ENCODE measurements at places on chromosomes 2 and 18. TPM values are rescaled to one million over a fixed set of nuclear protein-coding genes. Genes with fewer than 3 reads are reported as not detected.

- H3K4me1 ChIP-seq: peaks cover 3% of the 10 kb centered on the region
- H3K36me3 ChIP-seq: no peaks in the 10 kb centered on the region
- H3K27me3 ChIP-seq: no peaks in the 10 kb centered on the region
- H3K4me3 ChIP-seq: no peak overlapping the region
- no peak overlapping the region for H3K27ac ChIP-seq
Observed at GRCh38 chr18:34911661-34912384, 129.4 kb upstream of the MAPRE2 start.

Gene LRATD1
- not detected for polyA plus RNA-seq

DNA sequence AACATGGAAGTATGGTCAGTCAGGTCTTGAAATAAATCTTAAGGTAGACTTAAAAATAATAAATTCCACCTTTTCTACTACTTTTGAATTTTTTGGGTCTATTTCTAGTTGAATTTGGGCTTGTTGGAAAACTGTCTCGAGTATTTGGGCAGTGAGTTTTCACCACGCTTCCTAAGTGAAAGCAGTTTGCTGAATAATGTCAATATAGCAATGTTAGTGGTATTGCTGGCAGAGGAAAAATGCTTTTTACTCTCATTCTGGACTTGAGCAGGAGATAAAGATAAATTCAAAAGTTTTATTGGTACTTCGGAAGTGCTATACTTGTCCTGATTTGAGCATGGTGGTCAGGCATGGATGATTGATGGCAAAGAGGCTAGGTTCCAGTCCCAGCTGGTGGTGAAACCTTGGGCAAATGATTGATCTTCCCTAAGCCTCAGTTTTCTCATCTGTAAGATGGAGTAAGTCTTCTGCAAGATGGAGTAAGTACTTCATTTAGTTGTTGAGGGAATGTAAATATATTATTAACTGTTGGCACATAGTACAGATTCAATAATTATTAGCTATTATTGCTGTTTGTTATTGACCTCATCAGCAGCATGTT, 503.5 kb upstream of the ZEB2 start:
- no peaks in the 10 kb centered on the region for H3K36me3 ChIP-seq
- H3K27me3 ChIP-seq: no peaks in the 10 kb centered on the region
- no peaks in the 10 kb centered on the region for H3K4me1 ChIP-seq
- no peak overlapping the region for H3K27ac ChIP-seq
- H3K4me3 ChIP-seq: no peak overlapping the region
- no peak for DNase-seq

- no peak for DNase-seq
- H3K4me1 ChIP-seq: peaks cover 27% of the 10 kb centered on the region
- no peaks in the 10 kb centered on the region for H3K27me3 ChIP-seq
- H3K27ac ChIP-seq: no peak overlapping the region
- no peaks in the 10 kb centered on the region for H3K36me3 ChIP-seq
Observed at GRCh38 chr2:12008425-12009061, 262.1 kb downstream of the LPIN1 start.

Gene C1QL2
- polyA plus RNA-seq: not detected

GRCh38 chr2:12457831-12458230, 258.9 kb upstream of the TRIB2 start:
- no peak overlapping the region for H3K4me3 ChIP-seq
- no peak overlapping the region for H3K27ac ChIP-seq
- H3K4me1 ChIP-seq: peaks cover 3% of the 10 kb centered on the region
- H3K36me3 ChIP-seq: no peaks in the 10 kb centered on the region
- no peak for DNase-seq

Gene ATF2
- polyA plus RNA-seq: 36.3 TPM

DNA sequence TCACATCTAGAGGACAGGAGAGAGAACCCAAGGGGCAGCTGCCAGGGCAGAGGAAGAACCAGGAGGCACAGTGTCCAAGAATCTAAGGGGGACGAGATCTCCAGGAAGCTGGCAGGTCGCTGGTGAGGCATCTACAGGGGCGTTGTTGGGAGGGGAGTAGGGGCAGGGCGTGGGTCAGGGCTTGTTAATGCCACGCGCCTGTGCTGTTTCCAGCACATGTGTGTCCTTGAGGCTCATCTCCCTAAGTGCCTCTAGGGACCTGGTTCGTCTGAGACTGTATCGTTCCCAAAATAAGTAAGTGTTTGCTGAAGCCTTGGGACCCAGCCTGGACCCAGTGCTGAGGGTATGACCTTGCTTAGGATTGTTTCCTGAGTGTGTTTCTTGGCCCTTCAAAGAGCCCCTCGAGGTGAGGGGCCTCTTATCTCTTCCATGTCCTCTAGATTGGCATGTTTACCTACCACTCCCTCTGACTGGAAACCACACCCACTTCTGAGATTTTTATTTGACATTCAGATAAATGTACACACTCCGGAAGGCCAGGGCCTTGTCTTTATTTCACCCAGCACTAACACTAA, 22.2 kb downstream of the HK2 start:
- no peaks in the 10 kb centered on the region for H3K27me3 ChIP-seq
- H3K36me3 ChIP-seq: peaks cover 3% of the 10 kb centered on the region
- no peak overlapping the region for H3K4me3 ChIP-seq
- DNase-seq: no peak
- no peak overlapping the region for H3K27ac ChIP-seq
- H3K4me1 ChIP-seq: no peaks in the 10 kb centered on the region

Gene ANKRD29
- 0.03 TPM for polyA plus RNA-seq

DNA sequence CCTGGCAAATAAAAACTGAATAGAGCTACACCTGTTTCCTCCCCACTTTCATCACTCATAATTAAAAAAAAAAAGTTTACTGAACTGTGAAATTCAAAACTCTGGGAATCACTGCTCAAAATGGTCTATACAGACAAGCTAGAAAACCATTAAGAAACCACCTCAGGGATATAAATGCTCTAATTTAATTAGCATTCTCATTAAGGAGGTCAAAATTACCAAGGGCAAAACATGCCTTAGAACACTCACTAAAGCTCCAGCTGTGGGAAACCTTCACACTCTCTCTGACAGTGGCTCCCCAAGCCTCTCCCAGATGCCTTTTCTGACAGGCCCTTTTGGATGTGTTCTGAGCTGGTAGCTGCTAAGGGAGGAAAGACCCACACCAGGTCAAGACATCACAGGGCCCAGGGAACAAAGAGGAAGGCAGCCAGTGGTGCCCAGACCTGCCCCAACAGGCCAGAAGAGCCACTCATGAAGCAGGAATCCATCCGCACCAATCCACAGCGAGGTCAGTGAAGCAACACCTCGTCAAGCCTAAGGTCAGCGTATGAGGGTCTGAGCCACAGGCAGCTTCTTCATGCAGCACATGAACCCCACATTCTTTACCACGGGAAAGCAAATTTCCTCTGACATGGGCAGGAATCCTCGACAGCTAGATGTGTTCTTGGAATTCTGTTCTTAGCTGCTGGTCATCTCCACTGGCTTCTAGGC, 35.6 kb downstream of the XDH start:
- no peak for DNase-seq
- H3K4me3 ChIP-seq: no peak overlapping the region
- H3K36me3 ChIP-seq: no peaks in the 10 kb centered on the region
- H3K4me1 ChIP-seq: no peaks in the 10 kb centered on the region

GRCh38 chr2:15115776-15116175, 445.4 kb downstream of the NBAS start:
- H3K27me3 ChIP-seq: no peaks in the 10 kb centered on the region
- no peaks in the 10 kb centered on the region for H3K36me3 ChIP-seq

Gene GREB1
- polyA plus RNA-seq: 0.19 TPM

DNA sequence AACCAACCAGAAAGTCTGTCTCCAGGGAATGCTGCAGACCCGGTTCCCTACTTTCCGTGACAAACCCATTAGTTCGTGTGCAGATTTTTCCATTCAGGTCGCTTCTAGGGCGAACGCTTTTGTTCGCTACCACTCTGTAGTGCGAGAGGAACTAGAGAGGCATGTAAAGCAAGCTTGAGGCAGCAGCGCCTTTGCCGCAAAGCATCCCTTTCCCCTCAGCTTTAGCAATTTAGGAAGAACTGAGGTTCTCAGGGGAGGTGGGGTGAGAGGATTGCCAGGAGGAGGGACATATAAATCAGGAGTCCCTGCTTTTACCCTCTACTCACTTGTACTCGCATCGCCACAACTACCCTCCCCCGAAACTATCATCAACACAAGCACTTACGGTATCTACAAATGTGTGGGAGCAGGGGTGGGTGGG, 748 bp upstream of the ZNF804A start:
- H3K36me3 ChIP-seq: no peaks in the 10 kb centered on the region
- H3K4me3 ChIP-seq: peak overlapping the region; percentile 75
- peaks cover 34% of the 10 kb centered on the region for H3K27me3 ChIP-seq
- DNase-seq: peak; percentile 65
- H3K4me1 ChIP-seq: peaks cover 12% of the 10 kb centered on the region

Gene ALPI
- not detected for polyA plus RNA-seq

Gene IL36G
- polyA plus RNA-seq: not detected

Gene MYOM1
- 0.08 TPM for polyA plus RNA-seq

DNA sequence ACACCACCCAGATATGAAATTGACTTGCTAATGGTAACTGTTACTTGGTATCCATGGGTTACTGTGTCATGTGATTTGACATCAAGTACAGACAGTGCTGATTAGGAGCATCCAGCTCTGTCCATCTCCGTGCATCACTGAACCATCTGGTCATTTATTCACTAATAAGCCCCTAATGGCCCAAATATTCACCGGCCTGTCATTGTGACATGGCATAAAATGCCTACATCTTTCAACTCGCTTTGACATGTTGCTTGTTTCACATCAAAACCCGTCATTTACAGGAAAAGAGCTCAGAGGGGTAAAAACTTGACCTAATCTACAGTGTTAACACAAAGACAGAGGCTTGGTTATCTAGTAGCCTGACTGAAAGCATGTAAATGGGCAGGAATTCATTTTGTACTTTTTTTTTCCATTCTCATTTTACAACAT, 308.9 kb upstream of the ATP5MC3 start:
- no peak for DNase-seq
- no peaks in the 10 kb centered on the region for H3K36me3 ChIP-seq
- no peaks in the 10 kb centered on the region for H3K4me1 ChIP-seq

DNA sequence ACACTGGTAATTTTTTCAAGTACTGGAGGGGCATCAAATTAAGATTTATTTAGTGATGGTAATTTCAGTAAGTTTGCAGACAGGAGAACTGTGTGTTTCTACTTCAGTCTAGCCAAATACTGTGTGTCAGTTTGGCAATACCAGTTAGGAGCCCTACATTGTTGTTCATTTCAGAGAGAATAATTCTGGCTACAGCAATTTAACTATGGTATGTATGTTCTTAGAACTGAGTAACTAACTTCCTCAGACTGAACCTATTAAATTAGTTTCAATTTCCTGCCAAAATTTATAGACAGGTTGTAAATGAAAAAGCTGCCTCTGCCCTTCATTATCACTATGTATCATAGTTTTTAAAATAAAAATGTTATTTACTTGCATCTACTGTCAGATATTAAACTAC, 332.4 kb downstream of the PARD3B start:
- H3K4me3 ChIP-seq: no peak overlapping the region
- H3K36me3 ChIP-seq: no peaks in the 10 kb centered on the region
- no peaks in the 10 kb centered on the region for H3K4me1 ChIP-seq
- H3K27ac ChIP-seq: no peak overlapping the region
- no peaks in the 10 kb centered on the region for H3K27me3 ChIP-seq

Gene AMER3
- polyA plus RNA-seq: not detected

- H3K4me1 ChIP-seq: no peaks in the 10 kb centered on the region
- H3K27me3 ChIP-seq: no peaks in the 10 kb centered on the region
- no peak overlapping the region for H3K27ac ChIP-seq
- no peaks in the 10 kb centered on the region for H3K36me3 ChIP-seq
- no peak overlapping the region for H3K4me3 ChIP-seq
Observed at GRCh38 chr2:220963076-220963475, 609.0 kb downstream of the EPHA4 start.

DNA sequence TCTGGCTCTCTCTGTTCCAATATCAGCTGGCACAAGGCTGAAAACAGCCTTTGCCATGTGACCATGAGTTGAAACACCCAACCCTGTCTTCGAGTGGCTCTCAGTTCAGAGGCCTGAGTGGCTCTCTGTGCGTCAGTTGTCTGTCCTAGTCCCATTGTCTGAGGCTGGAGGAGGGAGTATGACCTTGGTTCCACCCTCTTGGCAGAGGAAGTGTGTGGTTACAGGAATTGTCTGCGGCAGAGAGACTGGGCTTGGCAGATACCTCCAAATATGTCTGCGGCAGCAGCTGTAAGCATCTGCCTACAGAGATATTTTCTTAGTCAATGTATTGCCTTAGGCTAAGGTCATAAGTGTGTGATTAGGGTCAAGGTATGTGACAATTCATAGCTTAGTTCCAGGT, 32.6 kb downstream of the CNGA3 start:
- H3K36me3 ChIP-seq: no peaks in the 10 kb centered on the region
- H3K4me3 ChIP-seq: no peak overlapping the region
- DNase-seq: peak; percentile 10
- peaks cover 4% of the 10 kb centered on the region for H3K4me1 ChIP-seq
- peaks cover 20% of the 10 kb centered on the region for H3K27me3 ChIP-seq
- no peak overlapping the region for H3K27ac ChIP-seq

DNA sequence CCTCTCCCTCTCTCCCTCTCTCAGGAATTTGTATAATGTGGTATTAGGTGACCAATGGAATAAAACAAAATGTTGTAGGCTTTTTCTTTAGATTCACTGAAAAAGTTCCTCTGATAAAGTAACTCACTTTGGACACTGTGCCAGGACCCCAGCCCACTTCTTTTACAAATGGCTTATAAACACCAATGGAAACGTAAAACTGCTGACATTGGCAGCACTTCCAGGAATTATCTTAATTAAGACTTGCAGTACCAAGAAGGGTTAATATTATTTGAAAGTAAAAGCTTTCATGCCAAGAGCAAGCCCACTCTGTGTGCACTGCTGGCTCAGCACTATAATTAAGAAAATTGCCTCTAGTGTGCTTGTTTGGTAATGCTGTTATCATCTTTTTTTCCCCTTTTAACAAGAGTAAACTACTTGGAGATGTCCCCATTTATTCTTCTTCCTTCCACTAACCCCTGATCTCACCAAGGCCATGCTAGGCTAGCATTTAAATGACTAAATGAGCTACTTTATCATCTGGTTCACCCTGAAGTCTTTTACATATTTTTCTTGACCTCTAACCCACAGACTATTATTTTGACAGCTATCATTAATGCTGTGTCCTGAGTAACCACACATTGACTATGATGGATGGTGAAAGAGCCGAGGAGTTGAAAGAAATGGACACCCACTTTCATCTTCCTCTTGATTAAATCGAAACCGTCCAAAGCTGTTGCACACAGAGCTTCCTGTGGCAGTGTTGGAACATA, 232.2 kb upstream of the ETAA1 start:
- H3K27me3 ChIP-seq: no peaks in the 10 kb centered on the region
- H3K4me3 ChIP-seq: no peak overlapping the region

Gene ST8SIA3
- not detected for polyA plus RNA-seq

GRCh38 chr2:158378926-158379325, 77.6 kb downstream of the CCDC148 start:
- peaks cover 2% of the 10 kb centered on the region for H3K27me3 ChIP-seq
- H3K4me1 ChIP-seq: no peaks in the 10 kb centered on the region
- H3K36me3 ChIP-seq: no peaks in the 10 kb centered on the region
- no peak overlapping the region for H3K4me3 ChIP-seq
- no peak overlapping the region for H3K27ac ChIP-seq

GRCh38 chr2:166518634-166519390, 24.8 kb upstream of the SCN7A start:
- H3K27me3 ChIP-seq: no peaks in the 10 kb centered on the region
- no peak for DNase-seq
- H3K27ac ChIP-seq: no peak overlapping the region

Gene ABCG8
- polyA plus RNA-seq: not detected

Gene TET3
- polyA plus RNA-seq: 3.4 TPM
